ENCODE measurements at places on chromosomes 16 and 17.

- DNase-seq, result no peak
Measured at GRCh38 chr16:73057291-73058210, 9.6 kb upstream of the ZFHX3 start.

DNA sequence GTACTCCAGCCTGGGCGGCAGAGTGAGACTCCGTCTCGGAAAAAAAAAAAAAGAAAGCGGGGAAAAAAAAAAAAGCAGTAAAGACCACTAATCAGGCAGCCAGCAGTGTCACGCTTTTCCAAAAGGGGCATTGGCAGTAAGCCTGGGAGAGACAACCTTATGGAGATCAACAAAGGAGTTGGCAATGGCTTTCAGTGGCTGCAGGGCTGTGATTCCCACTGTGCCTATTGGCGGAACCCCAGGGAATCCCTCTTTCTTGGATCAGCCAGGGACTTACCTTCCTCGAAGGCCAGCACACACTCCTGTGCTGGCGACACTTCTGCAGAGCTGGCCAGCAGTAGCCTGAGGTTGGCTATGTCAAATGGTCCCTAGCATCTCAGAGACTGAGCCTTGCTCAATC is 43.2 kb upstream of the ZFHX3 start:
- DNase-seq, result no peak

DNA sequence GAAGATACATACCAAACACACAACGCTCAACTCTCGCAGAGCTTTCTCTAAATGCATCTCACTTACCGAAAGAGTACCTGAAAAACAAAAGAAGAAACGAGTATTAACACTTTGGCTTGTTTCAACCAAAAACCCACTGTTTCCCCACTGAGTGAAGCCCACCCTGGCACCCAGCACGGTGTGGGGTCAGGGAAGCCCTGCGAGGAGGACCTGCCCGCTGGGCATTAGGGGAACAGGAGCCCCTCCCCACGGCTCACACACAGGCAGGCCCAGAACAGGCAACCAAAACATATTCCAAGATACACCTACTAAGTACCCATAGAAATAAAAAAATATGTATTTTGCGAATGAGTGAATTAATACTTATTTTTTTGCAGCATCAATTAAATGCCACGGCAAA is 36.6 kb downstream of the LMF1 start:
- no peak for DNase-seq

GRCh38 chr16:67651847-67652246 is 6.9 kb downstream of the CARMIL2 start:
- no peak for DNase-seq

DNA sequence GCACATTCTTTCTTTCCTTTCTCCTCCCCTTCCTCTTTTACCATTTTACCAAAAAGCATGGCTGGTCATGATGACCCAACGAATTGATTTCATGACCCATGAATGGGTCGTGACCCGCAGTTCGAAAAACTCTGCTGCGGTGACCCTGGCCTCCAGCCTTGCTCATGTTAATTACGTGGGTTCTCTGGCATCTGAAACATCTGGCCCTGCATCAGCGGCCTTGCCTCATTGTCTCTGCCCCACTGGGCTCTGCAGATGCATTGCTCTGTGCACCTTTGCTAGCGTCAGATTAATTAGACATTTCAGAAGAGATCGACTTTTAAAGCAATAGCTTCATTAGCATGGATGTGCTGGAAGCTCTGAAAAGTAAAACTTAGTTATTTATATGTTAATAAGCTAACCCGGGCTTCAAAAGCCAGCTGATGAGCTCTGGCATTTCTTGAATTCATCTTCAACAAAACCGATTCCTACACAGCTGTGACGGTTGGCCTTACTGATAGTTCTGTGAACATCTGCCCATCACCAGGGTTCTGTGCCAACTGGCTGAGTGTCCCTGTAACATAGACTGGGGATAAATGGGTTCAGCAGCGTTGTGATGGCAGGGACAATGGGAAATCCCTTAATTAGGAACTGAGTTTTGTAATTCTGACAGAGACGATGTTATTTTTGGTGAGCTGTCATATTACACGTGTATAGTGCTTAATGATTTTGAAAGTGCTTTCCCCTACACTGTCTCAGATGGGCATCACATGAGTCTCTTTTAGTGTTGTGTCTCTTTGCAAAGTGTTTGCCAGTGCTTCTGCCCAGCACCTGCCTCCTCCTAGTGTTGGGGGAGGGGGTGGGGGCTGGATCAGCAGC is 225.9 kb upstream of the EEF2KMT start:
- DNase-seq, result no peak

DNA sequence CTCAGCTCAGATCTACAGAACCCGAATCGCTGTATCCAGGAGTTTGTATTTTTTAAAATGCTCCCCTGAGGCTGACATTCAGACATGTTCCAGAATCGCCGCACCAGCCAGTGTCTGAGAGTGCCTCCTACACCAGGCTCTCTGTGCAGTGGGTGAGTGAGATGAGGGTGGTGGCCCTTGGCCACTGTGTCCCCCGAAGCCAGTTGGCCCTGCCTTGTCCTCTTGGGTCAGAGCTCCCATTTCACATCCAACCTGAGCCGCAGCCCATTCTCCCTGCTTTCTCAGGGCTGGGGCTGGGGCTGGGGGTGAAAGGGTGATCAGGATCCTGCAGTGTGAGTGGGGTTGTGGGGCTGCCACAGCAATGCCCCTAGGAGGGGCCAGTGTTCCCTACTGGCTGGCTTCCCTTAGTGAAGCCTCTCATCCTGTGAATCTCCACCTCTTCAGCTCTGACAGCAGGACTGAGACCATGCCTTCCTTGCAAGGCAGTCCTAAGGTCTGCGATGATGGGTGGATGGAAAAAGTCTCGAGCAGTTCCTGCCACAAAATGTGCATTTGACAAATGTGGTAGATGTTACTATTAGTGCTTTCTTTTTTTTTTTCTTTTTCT is 12.9 kb upstream of the MYCBPAP start:
- no peak for DNase-seq

- peak; percentile 95 for DNase-seq
Measured at GRCh38 chr17:39164675-39165143, 1.3 kb downstream of the ARL5C start.

GRCh38 chr16:66596986-66597848 is 7.3 kb upstream of the CMTM3 start:
- DNase-seq, result no peak

- no peak for DNase-seq
Measured at GRCh38 chr16:56257239-56257638, 66.0 kb downstream of the GNAO1 start.
